ENCODE measurements at places on chromosomes 3 and 15.

GRCh38 chr3:57917601-57918000 lies 90.6 kb upstream of the FLNB start:
- DNase-seq: no peak

DNA sequence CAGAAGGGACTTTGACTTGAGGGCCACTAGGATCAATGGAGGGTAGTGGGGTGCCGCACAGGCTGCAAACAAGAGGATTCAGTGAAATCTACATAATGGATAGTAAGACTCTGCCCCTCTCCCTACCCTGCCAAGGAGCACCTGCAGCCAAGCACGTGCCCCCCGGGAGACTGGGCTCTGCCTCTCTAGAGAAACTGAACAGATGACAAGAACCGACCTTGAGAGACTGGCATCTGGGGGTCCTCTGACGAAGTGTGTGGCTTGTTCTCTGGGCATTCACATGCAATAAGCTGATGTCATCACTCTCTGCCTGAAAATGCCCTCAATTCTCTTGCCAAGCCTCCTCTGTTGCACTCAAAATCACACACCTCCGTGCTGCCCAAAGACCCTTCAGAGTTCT lies 132.3 kb downstream of the FAM43A start:
- DNase-seq: no peak

DNA sequence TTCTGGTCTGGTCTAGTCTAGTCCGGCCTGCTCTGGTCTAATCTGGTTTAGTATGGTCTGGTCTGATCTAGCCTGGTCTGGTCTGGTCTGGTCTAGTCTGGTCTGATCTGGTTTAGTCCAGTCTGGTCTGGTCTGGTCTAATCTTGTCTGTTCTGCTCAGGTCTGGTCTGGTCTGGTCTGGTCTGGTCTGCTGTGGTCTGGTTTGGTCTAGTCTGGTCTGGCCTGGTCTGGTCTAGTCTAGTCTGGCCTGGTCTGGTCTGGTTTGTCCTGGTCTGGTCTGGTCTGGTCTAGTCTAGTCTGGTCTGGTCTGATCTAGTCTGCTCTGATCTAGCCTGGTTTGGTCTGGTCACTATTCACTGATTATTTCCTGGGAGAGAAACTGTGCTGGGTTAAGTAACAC lies 84.1 kb upstream of the PRR23E start:
- no peak for DNase-seq

DNA sequence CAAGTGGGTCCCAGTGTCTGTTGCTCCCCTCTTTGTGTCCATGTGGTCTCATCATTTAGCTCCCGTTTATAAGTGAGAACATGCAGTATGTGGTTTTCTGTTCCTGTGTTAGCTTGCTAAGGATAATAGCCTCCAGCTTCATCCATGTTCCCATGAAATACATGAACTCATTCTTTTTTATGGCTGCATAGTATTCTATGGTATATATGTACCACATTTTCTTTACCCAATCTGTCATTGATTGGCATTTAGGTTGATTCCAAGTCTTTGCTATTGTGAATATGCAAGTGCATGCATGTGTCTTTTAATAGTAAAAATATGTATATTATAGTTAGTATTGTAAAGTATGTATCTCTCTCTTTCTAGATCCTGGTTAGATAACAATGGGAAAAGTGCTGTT lies 53.9 kb downstream of the TCAIM start:
- DNase-seq: no peak

- DNase-seq: no peak
Observed at GRCh38 chr3:46266598-46266997, 24.3 kb downstream of the CCR3 start.

DNA sequence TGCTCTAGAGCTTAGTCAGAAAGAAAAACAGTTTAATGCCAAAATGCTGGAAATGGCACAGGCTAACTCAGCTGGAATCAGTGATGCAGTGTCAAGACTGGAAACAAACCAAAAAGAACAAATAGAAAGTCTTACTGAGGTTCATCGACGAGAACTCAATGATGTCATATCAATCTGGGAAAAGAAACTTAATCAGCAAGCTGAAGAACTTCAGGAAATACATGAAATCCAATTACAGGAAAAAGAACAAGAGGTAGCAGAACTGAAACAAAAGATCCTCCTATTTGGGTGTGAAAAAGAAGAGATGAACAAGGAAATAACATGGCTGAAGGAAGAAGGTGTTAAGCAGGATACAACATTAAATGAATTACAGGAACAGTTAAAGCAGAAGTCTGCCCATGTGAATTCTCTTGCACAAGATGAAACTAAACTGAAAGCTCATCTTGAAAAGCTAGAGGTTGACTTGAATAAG lies 150.5 kb upstream of the LRRFIP2 start:
- no peak for DNase-seq

GRCh38 chr15:24675332-24676144 lies at the start of gene NPAP1:
TSS of gene NPAP1 (plus strand) at chr15:24675775. CDS start at chr15:24675868, 93 bp downstream.
- no peak for DNase-seq

- DNase-seq: no peak
Observed at GRCh38 chr3:73757536-73757935, 132.8 kb upstream of the PDZRN3 start.

- DNase-seq: no peak
Observed at GRCh38 chr3:167653760-167654159, at the start of gene WDR49. TSS of gene WDR49 (minus strand) at chr3:167653942. CDS start at chr3:167653425, 517 bp downstream.

- DNase-seq: no peak
Observed at GRCh38 chr15:66586155-66586976, 20.6 kb upstream of the LCTL start.

Data from stimulated activated CD8-positive, alpha-beta memory T cell treated with anti-CD3 and anti-CD28 coated beads, Interleukin-4, amount 100 ng/mL, for 4 hours (primary cell).